ENCODE measurements at places on chromosomes 6 and 20.

DNA sequence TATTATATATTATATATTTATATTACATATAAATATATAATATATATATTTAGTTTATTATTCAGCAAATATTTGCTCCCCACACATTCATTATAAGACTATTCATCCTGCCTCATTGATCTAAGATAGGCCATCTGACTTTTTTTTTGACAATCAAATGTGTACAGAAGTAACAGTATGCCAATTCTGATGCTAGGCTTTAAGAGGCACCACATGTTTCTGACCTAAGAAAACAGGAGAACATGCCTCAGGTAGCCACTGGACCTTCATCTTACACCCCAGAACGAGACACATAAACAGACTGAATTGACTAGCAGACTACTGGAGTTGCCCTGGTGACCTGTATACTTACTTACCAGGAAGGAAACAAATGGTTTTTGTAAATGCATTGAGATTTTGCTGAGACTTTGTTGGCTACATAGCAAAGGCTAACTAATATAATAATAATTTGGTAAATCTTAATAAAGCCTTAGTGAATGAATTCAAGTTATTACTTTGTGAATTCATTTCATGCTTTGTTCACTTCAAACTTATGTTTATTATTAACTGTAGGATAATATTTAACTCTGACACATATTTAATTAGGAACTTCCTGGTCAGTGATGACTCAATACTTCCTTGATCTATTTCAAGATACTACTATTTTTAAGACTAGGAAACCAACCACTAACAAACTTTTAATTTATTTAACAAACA, 13.4 kb upstream of the MYO6 start:
- DNase-seq: no peak

DNA sequence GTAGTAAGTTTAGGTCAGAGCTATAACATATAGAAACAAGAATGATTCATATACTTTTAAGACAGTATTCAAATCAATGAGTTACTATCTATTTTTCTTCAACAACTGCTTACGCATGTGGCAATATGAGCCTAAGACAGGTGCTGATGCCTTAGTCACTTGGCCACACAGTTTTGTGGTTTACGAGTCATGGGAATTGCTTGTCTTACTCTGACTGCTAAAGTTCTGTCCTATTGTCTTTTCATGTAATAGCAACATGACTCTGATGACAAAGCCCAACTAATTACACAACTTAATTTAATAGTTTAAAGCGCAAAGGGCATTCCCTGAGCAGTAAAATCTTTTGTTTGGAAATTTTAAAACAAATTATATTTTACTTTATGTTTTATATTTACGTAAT, 159.3 kb upstream of the CENPW start:
- DNase-seq: no peak

- DNase-seq: no peak
Observed at GRCh38 chr20:61674688-61675087, 391.0 kb downstream of the TAF4 start.

DNA sequence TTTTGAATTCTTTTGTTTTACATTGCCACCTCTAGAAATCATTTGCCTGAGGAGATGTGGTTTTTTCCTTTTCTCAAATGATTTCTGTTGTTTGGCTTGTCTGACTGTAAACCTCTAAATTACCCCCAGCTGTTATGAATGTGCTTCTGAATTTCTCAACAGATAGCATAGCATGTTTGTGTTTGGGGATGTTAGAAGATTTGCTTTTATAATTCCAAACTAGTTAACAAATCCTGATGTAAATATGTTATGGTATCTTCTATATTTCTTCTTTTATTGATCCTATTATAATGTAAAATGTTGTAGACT, 31.6 kb upstream of the EZR start:
- no peak for DNase-seq

- no peak for DNase-seq
Observed at GRCh38 chr20:23178806-23179205, 92.7 kb upstream of the CD93 start.

- peak; percentile 18 for DNase-seq
Observed at GRCh38 chr6:14818422-14818884, 427.4 kb upstream of the JARID2 start.

DNA sequence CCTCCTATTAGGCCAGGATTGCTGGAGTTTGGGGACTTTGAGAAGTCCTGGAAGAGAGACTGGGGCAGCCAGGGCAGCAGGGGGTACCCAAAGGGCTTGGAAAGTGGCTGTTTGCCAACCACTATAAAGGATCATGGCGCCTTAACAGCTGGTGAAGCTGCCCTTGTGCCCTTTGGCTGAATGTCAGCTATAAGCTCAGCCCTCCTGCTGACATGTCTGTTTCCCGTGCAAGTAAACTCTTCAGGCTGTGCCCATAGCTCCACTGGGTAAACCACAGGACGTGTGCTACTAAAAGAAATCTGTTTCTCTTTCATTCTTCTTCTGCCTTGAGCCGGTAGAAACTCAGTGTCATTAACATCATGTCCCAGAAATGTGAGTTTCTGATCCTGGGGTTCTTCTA, 97.3 kb downstream of the CAP2 start:
- no peak for DNase-seq

DNA sequence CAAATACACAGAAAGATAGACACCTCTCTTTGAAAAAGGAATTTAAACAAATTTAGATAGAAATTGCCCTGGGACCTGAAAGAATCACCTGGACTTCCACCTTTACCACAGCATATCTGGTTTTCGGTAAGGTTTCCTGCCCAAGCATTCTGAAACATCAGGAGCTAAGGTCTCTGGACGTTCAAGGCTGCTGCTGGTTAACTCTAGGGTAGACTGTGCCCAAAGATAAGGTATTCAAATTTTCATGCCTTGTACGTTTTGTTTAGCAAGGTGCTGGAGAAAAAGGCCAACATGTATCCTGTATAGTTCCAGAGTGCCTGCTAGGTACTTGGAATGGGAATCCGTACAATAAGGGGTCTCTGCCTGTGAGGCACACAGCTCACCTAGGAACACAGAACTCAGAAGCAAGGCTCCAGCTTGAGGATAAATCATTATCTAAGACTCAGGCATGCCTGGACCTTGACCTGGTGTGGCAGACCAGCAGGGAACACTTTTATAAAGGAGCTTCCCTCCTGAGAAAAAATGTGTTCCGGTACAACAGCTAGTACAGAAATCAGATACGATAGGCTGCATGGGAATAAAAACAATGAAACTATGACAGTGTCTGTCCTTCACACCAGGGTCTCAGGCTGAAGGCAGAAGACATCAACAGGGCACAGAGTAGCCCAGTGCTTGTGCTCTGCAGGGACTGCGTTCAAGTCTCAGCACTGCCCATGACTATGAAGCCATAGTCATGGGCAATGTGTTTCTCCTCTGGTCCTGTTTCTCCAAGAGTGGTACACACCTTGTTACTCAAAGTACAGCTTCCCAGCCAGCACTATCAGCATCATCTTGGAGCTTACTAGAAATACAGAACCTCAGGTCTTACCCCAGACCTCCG, 70.4 kb downstream of the METTL24 start:
- DNase-seq: no peak

- DNase-seq: no peak
Observed at GRCh38 chr6:79612457-79612856, 18.7 kb upstream of the SH3BGRL2 start.

DNA sequence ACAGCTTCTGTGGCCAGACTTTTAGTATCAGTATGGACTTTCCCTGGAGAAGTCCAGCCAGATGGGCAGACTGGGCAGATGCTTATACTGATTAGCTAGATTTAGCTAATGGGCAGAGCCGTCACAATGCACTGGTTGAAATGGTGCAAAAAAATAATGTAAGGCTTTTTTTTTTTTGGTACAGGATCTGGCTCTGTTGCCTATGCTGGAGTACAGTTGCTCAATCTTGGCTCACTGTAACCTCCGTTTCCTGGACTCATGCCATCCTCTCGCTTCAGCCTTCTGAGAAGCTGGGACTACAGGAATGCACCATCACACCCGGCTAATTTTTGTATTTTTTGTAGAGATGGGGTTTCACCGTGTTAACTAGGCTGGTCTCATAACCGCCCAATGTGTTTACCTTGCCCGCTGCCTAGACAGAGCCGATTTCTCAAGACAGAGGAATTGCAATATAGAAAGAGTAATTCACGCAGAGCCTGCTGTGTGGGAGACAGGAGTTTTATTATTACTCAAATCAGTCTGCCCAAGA, 16.4 kb upstream of the KIFC1 start:
- DNase-seq: no peak

GRCh38 chr6:162119341-162119740, 608.2 kb downstream of the PRKN start:
- no peak for DNase-seq

DNA sequence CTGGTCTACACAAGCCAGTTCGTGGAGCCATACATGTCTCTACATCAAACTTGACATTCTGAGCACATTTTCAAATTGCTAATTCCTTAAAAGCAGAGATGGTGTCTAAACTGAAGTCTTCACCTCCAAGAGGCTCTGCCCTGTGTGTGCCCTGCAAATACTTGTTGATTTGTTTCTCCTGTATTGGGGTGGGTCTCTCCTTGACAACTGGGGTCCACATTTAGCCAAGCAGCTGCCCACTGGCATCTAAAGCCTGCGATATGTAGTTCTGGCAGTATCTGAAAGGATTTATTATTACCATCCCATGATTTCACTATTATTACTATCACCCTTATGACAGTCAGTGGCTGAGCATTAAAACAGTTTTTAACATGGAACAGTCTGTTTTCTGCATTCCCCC, 45.9 kb upstream of the PKHD1 start:
- DNase-seq: no peak

DNA sequence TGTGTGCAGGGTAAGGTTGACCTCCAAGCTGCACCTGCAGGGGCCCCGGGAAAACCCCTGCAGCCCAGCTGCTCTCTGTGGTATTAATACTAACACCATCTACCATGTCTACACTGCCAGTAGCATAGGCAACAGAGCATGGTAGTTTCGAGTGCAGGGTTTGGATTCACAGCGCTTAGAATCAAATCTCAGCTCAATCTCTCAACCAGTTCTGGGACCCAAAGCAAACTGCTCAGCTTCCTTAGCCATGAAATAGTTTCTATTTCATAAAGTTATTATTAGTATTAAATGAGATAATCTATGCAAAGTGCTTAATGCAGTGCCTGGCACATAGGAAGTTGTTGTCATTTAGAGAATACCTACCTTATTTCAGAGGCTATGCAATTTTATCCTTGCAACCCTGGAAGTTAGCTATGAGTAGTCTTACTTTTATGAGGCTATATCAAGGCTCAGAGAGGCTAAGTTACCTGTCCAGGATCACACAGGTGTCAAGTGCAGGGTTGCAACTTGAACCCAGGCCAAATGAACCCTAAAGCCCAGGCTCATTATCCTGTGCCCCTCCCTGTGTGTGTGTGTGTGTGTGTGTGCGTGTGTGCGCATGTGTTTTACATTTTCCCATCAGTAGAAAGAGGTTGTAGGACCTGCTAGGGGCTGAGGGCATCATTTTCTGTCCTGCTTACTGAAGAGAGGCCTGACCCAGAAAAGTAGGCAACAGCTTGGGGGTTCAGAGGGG, 27.6 kb upstream of the MRPS18A start:
- no peak for DNase-seq

- no peak for DNase-seq
Observed at GRCh38 chr6:36246506-36247268, 23.2 kb upstream of the PNPLA1 start.
